Mesendoderm (in vitro differentiated cells): ENCODE measurements at places on chromosomes 7 and 10.
A peak's percentile ranks its signal among the peaks of the same experiment; 100 is the strongest.

DNA sequence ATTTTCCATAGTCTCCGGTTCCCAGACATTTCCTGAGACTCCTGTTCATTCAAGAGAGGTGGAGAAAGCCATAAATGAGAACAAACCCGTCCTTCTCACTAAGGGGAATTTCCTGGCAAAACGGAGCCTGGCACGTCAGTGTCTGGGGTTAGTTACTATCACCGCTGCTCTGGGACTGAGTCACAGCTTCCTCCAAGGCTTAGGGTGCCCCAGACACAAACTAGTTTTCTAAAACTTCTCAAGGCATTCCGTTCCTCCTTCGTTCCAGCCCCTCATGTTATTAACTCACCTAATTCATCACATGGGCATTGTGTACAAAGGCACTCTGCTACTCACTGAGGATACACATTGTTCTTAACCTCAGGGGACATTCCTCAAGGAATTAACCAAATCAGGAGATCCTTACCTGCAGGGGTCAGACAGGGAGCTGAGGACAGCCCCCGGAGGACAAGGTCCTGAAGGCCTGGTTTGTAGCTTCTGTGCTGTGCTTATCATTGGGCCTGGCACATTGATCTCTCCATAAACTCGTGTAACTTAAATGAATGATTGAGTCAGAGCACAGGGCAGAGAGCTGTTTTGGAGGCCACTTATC is 103.0 kb upstream of the KLF6 start:
- peak; percentile 98 for DNase-seq

GRCh38 chr10:1151076-1152033 is 95.2 kb downstream of the WDR37 start:
- no peak for DNase-seq

DNA sequence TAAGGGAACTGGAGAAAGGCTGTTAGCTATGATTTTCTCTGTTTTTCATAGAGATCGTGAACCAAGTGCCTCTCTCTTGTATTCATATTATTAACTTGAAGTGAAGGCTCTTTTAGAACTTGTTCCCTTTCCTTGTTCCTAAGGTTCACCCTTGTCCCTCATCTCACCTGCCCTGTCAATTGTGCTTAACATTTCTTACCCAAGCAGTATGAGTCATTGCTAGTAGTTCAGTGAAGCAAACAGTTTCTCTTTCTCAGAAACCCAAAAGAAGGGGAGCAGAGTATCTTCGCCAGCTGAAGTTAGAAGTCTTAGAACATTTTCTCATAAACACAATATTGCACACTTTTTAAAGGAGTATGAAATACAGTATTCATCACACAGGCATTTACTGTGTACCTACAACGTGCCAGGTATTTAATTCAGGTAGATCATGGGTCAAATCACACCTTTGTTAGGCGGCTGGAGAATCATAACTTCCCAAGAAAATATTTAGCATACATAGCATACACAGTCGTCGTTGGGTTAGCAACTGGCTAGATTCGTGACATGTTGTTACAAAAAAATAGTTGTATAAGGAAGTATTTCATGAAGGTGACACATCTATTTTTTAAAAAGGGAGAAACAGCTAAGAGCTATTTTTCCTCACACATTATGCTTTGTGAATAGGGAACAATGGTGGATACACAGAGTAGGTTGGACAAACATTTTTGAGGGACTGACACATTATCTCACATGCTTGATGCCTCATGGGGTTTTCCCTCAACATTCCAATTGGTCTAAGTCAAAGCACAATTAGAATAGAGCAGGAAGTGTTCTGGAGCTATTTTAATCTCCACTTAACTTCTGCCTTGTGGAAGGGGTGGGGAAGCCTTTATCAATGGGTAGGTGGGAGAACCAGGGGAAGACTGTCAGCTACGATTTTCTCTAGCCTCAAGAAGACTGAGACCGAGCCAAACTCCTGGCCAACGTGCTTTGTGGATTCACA is 13.2 kb downstream of the HDAC9 start:
- DNase-seq, result peak; percentile 94

DNA sequence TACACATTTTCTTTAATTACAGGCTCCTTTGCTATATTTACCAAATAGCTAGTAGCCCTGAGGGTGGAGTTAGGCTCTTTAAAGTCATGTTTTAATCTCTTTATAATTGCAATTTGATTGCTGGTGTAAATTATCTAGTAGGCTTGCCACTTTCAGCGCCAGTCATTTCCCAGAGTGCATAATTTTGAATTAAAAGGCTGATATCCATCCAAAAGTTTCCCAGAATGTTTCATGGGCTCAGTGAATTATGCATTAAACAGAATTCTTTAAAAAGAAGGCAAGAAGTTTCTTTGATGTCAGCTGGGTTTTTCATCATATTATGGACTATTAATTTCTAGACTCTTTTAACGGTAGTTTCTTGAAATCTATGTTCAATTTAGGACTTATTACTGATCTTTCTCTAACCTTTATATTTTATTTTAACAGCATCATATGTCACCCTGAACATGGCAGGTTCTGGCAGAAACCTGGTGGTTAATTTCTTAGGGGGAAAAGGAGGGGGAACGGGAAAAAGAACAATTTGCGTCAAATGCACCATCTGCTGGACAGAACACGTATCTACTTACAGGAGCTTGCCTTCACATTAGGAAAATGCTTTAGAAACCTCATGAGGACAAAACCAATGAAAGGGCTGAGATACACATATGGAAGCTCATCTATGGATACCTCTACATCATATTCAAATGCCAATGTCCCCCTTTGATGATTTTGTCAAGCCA is 171.1 kb downstream of the GRM3 start:
- DNase-seq, result peak; percentile 60

DNA sequence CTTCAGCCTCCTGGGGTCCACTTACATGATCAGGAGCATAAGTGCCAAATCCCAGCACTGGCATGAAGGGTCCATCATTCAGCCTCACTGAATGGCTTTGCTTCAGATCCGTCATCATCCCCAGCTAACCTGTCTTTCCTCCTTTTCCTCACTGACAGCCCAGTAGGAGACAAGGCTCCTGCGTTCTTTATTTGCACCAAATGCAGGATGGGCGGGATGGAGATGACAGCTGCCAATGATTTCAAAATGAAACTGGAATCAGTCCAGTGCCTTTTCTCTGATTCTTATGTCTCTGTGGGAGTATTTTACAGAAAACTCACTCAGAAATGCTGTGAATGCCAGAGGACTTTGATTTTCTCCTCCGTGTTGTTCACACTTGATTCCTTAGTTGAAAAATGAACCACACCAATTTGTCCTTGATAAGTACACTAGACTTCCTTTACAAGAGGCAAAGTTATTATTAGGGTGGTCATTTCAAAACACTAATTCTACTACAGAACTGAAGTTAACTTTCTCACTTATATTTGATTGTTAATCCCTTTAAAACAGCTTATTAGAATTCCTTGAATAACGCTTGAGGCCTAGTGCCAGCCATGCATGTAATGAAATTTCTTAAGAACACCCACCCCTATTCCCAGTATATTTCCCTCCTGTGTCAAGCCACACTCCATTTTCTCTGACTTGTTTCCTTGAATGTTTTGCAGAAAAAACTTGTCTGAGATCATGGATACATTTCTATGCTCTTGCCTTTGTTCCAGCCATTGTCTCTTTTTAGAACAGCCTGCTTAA is at the start of gene AKR1C8:
Gene AKR1C8, minus strand, starts transcription at position 164 of the 789 bp plus-strand sequence. Its CDS starts 46 bp downstream, at position 118.
- DNase-seq, result no peak

DNA sequence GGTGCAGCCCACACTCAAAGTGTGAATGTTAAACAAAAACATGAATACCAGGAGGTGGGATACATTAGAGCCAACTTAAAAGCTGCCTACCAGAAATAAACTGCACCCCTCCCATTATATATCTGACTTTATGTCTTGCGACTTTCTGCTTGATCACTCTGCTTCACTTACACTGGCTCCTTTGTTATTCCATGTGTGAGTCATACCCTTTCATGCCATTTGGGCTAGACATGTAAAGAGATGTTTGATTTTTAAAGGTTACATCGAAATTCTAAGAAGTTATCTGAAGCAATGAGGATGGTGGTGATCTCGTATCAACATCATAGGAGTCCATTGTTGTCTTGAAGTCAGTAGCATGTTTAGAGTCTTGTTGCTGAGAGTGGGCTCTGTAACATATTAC is 31.6 kb upstream of the ETV1 start:
- DNase-seq, result peak; percentile 27

DNA sequence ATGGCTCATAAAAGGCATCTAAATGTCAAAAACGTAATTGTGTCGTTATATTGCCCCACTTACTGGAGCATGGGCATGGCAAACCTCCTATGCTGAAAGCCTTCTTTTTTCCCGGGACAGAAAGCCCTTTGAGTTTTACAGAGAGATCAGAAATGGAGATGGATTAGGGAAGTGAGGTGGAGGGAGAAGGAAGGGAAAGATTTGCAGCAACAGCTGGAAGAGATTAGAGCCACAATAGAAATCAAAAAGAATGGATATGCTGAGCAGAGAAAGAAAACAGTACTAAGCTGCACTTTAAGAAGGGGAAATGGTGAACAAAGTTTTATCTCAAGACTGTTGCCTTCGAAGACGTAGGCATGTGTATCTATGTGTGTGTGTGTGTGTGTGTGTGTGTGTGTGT is 97.2 kb upstream of the PCGF5 start:
- no peak for DNase-seq

DNA sequence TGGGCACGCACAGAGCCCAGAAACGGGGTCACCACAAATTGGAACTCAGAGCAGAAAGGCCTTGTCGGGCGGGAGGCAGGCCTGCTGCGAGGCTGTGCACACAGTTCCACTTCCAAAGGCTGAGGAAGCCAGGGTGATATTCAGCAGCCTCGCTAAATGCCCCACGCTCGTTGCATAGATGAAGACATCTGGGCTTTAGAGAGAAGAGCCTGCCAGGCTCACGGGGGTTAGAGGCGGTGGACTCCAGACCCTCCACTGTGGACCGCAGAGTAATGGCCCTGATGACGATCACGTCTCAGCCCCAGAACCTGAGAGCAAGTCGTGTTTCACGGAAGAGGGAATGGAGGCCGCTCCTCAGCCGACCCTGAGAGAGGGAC is 104.2 kb downstream of the DNAJB6 start:
- no peak for DNase-seq

- DNase-seq, result peak; percentile 57
Measured at GRCh38 chr10:106338486-106338885, 826.0 kb downstream of the SORCS1 start.

DNA sequence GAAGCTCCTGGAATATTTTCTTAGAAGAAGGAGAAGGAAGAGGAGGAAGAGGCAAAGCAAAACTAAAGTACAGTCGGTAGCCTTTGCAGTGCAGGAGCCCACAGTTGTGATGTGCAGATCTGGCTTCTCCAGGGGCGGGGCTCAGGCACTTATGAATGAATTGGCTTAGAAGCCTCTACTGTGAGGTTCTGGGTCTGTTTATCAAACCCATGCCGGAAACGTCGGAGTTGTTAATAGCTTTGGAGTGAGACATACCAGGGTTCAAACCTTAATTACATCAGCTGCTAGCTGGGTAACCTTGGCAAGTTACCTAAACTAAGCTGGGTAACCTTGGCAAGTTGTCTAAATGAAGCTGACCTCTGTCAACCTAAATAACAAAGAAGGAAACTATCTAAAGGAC is 89.3 kb upstream of the PITRM1 start:
- DNase-seq, result no peak

- DNase-seq, result no peak
Measured at GRCh38 chr10:370449-370825, 235.2 kb downstream of the ZMYND11 start.
